ENCODE measurements at places on chromosomes 3 and 15. TPM values are rescaled to one million over a fixed set of nuclear protein-coding genes. Genes with fewer than 3 reads are reported as not detected.

TMIE gene
- 0.74 TPM for total RNA-seq

GPR149 gene
- not detected for total RNA-seq

DNA sequence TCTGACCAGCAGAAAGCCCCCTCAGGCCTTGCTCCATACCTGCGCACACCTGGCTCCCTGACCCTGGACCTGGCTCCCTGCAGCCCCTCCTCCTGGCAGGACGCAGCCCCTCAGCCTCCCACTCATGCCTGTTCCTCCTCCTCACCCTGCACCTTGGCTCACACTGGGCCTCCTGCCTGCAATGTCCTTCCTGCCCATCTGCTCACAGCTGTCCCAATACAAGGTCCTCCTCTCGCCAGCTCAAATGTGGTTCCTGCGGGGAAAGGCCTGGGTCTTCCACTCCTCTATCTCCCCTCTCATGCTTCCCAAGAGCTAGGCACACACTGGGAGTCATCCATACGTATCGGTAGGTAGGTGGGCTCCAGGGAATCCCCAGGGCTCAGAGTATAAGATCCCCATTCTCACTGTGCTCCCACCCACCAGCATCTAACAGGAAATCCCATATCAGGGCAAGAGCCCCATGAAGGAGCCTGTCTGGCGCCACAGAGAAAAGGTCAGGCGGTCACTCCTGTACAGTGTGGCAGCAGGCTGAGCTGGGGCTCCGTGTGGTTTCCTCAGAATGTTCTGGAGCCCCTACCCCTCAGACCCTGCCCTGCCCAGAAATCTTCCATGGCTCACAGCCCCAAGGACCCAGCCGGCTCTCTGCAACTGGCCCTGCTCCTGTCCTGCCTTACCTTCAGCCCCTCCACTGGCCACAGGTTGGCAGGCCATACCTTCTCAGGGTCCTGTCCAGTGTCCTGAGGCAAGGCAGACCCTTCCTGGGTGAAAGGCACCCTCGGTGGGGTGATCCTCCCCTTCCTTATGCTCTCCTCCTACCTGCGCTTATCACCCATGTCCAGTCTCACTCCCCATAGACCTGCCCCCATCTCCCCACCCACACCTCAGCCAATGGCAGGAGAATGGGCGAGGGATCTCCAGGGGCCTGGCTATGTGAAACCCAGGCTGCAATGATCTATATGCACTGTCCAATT is 10.9 kb downstream of the PLCD1 start:
- DNase-seq: no peak

DNA sequence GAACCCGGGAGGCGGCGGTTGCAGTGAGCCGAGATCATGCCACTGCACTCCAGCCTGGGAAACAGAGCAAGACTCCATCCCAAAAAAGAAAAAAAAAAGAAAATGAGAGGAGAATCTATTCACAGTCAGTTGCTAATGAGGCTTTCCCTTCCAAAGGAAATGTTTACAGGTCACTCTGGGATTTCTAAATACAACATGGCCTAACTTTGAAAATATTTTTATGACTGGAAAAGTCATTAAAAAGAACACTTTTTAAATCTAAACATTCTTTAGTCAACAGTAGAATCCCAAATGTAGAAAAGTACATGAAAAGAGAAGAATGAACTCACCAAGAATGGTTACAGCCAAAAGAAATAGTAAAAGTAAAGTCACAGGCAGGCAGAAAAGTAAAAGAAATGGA is 78.6 kb downstream of the PLD1 start:
- no peak for DNase-seq

GRCh38 chr15:41256103-41256502 is 25.0 kb downstream of the CHP1 start:
- no peak for DNase-seq

DNA sequence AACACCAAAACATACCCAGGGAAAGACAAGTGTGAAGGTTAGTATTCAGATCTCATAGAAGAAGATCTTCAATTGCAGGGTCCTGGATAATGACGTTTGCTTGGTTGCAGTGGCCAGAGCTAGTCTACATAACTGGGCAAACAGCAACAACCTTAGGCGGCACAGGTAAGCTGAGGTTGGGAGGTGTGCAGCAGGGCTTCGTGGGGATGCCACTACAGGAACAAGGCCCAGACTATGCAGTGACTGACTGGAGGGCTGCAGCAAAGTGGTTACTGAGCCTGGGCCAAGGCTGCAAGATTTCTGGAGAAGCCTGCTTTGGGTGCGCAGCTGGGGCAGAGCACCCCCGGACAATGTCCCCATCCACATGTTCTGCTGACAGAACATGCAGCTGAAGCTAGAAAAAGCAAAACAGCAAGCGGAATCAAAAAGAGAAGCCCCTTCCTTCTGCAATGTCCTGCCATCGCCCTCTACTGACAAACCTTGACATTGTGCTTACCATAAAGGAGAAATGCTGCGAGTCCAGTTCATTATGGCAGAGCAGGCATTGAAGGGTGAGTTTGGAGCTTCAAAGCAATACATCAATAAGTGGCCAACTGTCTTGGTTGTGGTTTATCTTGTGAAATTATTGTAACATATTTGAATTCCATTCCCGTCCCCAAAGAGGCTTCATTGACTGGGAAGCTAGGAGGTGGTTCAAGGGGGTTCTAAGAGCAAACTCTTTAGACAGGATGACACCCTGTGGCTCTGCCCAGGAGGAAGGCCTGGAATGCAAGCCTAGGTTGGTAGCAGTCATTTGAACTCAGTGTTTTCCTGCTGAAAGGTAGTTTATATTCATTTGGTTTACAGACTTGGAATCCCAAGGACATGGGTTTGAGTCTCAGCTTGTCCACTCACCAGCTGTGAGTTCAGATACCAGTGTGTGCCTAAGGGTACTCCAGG is 217.0 kb downstream of the PDCD6IP start:
- DNase-seq: no peak
